ENCODE measurements at places on chromosomes 13 and 19.
A peak's percentile ranks its signal among the peaks of the same experiment; 100 is the strongest.

GRCh38 chr13:114124921-114125320, 7.5 kb downstream of the RASA3 start:
- no peak for DNase-seq

- no peak for DNase-seq
Observed at GRCh38 chr19:16882146-16882545, 6.7 kb upstream of the F2RL3 start.

- DNase-seq = no peak
Observed at GRCh38 chr13:74765955-74766354, 631.8 kb upstream of the KLF12 start.

- no peak for DNase-seq
Observed at GRCh38 chr19:12314553-12314952, 18.9 kb downstream of the ZNF563 start.

- DNase-seq = peak; percentile 70
Observed at GRCh38 chr19:19554074-19555023, 16.3 kb downstream of the CILP2 start.

DNA sequence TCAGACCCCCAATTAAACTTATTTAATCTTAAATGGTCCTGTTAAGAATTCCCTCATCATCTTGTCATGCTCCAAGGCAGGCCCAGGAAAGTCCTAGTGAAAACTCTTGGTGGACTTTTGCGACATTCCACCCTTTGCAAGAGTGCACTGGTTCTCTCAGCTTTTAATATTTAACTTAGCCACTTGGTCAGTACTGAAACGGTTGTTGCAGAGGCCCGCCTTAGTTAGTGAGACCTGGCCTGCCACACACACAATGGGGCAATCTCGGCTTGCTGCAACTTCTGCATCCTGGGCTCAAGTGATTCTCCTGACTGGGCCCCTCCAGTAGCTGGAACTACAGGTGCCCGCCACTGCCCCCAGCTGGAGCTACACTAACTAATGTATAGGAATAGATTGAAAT, 1366.0 kb downstream of the UQCRFS1 start:
- no peak for DNase-seq
